ENCODE measurements at places on chromosomes 6 and 20. TPM values are rescaled to one million over a fixed set of nuclear protein-coding genes. Genes with fewer than 3 reads are reported as not detected.

VTA1 gene
- 28.5 TPM for total RNA-seq

OOEP gene
- not detected for total RNA-seq

TNXB gene
- 189 TPM for total RNA-seq

SNAI1 gene
- 8.6 TPM for total RNA-seq

AKAP7 gene
- total RNA-seq = 12.0 TPM

Data from posterior vena cava (tissue), 2 donors.